ENCODE measurements at places on chromosomes 6 and 20.

DNA sequence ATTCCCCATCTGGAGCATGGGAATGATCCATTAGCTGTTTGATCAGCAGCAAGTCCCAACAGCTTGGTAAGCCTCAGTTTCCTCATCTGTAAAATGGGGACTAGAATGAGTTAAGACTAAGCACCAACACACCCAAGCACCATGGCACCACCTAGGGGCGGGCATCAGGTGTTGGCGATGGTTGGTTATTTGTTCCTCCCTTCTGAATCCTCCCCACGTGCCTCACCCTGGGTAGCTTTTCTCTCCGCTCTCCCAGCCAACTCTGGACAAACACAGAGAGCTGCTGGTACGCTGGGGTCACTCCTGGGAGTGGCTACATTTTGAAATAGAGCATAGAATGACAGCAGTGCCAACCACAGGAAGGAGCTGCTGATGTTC is 13.3 kb upstream of the ITPR3 start:
- DNase-seq = no peak

GRCh38 chr6:10177704-10178103 is 237.2 kb downstream of the TFAP2A start:
- DNase-seq = no peak

DNA sequence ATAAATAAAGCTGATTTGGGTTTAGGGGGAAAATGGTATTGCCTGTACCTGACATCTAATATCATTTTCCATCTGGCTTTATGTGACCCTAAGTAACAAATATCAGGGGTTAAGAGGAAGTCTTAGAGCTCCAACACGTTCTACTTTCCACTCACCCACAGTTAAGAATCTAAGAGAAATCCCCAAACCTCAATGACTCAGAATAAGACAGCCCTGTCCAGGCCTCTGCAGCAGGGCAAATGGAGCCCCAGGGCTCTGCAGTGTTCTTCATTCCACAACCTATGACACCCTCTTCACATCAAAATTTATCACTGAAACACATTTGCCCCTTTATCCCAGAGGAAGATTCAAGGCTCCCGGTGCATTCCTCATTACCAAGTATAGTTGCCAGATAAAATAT is 20.3 kb upstream of the TENT5A start:
- DNase-seq = no peak

GRCh38 chr6:73642530-73642929 is 11.3 kb downstream of the SLC17A5 start:
- DNase-seq = no peak

- DNase-seq = no peak
Observed at GRCh38 chr6:157220485-157220884, 102.8 kb downstream of the TMEM242 start.

- no peak for DNase-seq
Observed at GRCh38 chr6:4459032-4459431, 317.2 kb upstream of the CDYL start.

DNA sequence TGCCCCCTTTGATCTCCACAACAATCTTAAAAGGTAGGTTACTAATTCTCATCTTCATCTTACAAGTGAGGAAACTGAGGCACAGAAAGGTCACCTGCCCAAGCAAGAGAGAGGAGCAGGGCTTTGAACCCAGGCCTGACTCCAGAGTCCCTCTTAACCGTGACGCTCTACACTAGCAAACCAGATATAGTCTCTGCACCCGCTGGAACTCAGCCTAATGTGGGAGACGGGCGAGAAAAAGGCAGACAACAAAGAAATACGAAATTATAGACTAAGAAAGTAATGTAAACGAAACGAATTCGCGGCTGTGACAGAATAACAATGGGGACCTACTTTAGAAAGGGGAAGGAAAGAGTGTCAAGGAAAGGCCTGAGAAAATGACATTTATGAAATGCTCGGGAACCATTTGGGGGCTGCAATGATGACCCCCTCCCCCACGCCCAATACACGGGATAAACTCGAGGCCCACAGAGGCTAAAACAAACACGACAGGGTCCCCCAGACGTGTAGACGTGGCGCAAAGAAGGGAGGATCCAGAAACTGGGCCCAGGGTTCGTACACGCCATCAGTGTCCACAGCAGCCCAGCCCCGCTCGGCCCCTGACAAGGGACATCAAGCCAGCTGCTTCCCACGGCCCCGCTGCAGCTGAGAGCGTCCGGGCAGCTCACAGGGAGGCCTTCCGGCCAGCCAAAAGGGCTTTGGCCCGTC is 637 bp downstream of the TRPC4AP start:
- DNase-seq = no peak

GRCh38 chr20:35129647-35130069 is 17.5 kb downstream of the EDEM2 start:
- no peak for DNase-seq

DNA sequence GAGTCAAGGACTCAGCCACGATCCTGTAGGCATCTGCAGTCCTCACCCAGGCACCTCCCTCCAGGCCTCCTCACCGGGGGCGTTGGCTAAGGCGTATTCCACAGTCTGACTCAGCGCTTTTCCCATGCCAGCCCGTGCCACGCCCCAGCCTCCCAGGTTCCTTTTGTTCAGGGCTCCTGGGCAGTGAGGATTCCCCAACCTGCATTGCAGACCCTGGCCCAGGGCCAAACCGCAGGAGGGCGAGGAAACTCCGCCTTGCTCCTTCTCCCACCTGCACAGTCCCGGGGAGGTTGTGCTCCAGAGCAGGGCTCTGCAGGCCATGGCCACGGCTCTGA is 202.8 kb upstream of the CST7 start:
- DNase-seq = no peak

GRCh38 chr6:46412662-46413061 is 78.6 kb downstream of the RCAN2 start:
- no peak for DNase-seq

DNA sequence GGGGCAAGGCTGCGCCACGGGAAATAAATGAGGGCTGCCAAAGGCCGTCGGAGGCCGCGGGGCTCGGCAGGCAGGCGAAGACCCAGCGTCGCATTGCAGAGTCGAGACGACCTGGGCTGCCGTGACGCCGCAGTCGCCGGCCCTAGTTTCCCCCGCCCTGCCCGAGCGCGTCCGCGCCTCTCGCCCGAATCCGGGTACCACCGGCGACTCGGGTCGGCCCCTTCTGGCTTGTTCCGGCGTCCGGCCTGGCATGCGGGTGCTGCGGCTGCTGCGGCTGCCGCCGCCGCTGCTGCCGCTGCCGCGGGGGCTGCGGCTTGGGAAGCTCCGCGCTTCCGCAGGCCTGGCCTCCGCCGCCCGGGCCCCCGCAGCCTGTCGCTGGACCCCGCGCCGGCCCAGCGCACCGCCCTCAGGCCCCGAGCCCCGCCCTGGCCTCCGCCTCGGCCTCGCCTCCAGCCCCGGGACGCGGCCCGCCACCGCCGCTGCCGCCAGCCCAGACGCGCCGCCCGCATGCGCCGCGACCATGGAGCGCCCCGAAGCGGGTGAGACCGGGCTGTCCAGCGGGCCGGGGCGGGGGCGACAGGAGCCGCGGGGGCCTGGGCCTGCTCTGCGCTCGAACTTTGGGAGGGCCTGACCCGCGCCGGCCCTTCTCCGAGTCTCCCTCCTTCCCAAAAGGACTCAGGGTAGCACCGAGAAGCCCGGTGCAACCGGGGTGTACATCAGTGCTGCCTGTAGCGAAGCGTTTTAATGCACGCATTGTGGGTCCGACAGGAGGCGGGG is at the start of gene AKAP7:
TSS of gene AKAP7 (plus strand) at position 224 of the 777 bp plus-strand sequence. CDS start at position 521, 297 bp downstream.
- peak; percentile 35 for DNase-seq

DNA sequence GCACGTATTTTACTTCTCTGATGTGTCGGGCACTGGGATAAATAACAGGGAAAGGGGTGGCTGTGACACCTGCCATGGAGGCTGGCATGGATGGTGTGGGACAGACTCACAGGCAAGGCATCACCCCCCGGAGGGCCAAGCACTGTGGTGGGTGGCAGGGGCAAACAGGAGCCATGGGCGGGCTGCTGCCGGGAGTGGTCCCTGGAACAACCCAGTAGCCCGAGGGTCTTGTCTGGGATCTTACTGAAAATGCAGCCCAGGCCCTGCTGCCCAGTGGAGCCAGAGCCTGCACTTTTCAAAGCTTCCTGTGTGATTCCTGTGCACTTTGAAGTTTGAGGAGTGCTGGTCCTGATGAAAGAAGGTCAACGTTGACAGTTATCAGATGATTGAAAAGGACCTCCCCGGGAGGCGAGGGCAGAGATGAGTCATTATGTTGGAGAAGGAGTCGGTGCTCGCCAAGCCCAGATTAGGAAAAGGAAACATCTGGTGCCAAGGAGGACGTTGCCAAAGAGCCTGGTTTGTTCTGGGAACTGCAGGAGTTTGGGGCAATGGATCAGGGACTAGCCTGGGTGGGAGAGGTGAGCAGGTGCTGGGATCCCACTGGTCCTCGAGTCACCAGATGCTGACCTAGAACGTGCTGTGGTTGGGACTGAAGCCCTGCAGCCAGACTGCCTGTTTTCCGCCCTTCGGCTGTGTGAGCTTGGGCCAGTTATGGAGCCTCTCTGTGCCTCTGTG is 130.0 kb upstream of the GGTLC1 start:
- DNase-seq = no peak

DNA sequence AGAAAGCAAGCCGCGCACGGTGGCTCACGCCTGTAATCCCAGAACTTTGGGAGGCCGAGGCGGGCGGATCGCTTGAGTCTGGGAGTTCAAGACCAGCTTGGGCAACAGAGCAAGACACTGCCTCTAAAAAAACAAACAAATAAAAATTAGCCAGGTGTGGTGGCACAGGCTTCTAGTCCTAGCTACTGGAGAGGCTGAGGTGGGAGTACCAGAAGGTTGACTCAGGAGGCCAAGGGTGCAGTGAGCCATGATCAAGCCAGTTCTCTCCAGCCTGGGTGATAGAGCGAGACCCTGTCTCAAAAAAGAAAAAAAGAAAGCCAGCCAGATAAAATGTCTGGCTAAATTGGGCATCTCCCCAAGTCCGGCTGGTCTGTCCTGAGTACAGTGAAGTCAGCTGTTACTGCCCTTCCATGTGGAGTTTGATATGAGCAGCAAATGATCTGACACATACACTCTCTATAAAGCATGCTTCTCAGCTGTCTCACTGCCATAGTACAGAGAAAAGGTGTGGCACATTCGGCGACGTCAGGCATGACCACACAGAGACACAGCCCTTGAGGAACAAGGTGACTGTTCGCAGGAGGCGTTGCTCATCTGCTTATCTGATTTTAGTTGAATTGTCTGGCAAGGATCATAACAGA is 13.0 kb downstream of the CD83 start:
- DNase-seq = no peak

GRCh38 chr20:4788314-4788713 is 66.6 kb downstream of the PRND start:
- no peak for DNase-seq

DNA sequence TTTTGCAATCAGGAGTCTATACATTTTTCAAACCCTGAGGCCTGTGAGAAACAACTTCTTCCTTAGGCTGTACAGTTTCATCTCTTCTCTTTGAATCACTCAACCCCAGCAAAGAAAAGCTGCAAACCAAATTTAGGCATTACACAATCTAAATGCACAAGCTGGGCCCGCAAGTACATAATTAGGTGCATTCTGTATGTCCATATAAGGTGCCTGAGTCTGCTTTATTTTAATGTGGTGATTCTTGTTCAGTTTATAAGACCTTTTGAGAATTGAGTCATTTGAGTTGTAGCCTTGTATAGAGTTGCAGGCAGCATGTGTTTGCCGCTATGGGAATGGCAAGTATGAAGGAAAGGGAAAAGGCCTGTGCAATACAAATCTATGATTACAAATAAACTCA is 709.6 kb upstream of the MARCKS start:
- no peak for DNase-seq

DNA sequence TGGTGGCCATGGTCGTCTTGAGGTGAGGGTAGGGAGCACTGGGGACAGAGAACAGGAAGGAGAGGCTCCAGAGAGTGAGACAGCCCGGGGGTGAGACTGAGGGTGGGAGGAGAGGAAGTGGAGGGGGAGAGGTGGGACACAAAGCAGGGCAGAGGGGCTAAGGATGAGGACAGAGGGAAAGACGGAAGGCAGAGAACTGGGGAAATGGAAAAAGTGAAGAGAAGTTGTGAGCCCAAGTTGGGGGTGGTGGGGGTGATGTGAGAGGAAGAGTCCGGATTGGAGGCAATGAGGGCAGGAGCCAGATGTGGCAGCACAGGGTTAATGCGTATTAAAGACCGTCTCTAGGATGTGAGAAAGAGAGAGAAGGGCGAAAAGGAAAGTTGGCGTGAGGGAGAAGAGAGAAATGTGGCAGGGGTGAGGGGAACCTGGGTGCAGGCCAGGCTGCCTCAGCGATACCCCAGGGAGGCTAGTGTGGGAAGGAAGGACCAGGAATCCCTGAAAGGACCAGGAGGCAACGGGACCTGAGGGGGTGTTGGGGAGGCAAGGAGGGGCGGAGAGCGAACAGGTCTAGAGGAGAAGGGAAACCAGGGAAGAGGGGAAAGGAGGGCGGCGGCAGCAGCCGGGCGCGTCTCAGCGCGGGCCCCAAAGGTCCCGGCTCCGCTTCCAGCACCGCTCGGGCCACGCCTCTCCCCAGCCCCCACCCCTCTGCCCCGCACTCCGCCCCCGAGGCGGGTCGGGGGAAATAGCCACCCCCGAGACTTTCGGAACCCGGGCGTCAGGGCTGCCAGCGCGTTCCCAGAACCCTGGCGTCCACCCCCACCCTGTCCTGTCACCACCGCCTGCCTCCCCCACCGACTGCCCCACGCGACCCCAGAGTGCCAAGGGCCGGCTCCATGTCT is at the start of gene PPP1R18:
TSS of gene PPP1R18 (minus strand) at position 637 of the 899 bp plus-strand sequence. CDS start at position 10, 627 bp downstream.
- peak; percentile 80 for DNase-seq

DNA sequence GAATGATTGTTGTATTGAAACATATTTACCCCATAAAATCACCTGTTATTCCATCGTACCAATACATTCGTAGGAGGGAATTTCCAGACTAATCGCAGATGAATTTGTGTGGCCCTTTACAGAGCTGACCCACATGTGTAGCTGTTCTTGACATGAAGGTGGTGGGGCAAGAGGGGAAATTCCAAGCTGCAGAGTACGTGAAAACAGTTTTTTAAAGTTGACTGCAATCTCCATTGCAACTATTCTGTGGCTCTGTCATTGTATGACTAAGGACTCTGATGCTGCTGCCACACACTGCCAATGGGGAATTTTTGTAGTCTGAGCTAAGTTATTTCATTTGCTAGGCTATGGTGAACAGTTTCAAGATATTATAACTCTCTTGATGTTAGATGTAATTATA is 46.4 kb upstream of the ADTRP start:
- DNase-seq = no peak

All from activated T-cell treated with anti-CD3 and anti-CD28 coated beads, Interleukin-2, amount 50 U/mL, for 4 hours (primary cell).